ENCODE measurements at places on chromosomes 6 and 20.

- no peak for DNase-seq
Measured at GRCh38 chr6:44960898-44961297, 367.2 kb upstream of the RUNX2 start.

- no peak for DNase-seq
Measured at GRCh38 chr6:158293122-158293521, 19.1 kb upstream of the TULP4 start.

- no peak for DNase-seq
Measured at GRCh38 chr20:51480507-51481270, 61.8 kb downstream of the NFATC2 start.

DNA sequence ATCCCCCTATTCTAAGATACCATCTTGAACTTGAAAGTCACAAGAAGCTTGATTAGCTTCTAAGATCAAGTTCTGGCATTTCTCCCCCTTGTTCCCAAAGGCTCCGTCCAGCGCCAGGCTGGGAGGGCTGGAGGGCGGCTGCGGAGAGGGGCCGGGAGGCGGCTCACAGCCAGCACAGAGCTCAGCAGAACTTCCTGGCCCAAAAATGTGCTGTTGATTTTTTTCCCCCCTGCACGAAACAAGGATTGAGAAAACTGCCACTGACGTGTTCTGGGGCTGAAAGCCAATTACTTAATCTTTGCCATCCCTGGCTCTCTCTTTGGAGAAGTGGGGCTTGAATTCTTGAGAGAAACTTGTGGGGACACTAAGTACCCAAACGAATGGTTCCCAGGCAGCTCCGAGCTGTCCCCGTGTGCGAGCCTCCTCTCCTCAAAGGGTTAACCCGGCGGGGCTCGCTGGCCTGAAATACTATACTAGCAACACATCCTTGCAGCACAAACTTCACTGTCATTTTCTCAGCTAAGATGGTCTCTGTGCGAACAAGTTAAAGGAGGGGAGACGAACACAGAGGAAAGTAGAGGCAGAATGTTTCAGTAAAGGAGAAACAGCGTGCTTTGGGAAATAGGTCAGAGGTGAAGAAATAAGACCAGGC, 452 bp downstream of the TRAF3IP2 start:
- DNase-seq = peak; percentile 63

DNA sequence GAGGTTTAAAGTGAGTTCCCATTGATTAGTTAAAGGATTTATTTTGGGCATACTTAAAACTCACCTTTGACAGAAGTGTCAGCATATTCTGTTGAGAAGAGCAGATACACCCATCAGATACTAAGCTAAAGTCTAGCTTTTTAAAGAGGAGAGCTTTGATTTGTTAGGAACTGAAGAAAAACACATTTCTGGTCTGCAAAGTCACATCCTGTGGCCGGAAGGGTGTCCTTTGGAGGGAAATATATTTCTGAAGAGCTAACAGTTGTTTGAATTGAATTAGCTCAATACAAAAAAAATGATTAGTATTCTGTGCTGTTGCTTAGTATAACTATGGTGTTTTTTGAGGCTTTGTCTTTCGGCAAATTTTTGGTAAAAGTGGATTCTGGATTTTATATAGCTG, 302.7 kb downstream of the RFPL4B start:
- no peak for DNase-seq

DNA sequence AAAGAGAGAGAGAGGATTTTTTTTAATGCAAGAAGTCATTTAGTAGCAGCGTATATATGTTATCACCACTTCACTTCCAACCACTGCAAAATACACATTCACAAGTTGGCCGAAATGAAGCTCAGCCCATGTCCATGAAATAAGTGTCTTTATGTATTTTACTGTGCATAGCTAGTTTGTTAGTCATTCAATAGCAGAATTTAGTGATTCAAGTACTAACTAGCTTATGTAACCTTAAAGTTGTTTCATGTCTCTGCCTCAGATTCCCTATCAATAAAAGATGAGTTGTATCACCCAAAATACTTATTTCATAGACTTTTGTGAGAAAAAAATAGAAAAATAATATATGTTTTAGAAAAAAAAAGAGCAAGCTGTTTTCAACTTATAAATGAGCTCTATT, 153.7 kb upstream of the PRDM1 start:
- DNase-seq = peak; percentile 12

DNA sequence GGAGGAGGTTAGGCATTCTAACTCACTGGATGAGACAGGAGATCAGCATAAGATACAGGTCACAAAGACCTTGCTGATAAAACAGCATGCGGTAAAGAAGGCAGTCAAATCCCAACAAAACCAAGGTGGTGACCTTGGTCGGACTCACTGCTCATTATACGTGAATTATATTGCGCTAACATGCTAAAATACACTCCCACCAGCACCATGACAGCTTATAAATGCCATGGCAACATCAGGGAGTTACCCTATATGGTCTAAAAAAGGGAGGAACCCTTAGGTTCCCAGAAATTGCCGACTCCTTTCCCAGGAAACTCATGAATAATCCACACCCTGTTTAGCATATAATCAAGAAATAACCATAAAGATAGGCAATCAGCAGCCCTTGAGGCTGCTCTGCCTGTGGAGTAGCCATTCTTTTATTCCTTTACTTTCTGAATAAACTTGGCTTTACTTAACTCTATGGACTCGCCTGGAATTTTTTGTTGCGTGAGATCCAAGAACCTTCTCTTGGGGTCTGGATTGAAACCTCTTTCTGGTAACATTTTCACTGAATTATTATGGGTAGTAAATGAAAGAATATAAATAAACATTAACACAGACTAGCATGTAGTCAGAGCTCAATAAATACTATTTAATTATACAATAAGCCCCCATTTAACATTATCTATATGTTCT, 3.0 kb upstream of the LAMA4 start:
- no peak for DNase-seq

- no peak for DNase-seq
Measured at GRCh38 chr20:39605908-39606307, 643.8 kb downstream of the DHX35 start.

GRCh38 chr20:52087471-52087870, 104.1 kb downstream of the ZFP64 start:
- DNase-seq = no peak

DNA sequence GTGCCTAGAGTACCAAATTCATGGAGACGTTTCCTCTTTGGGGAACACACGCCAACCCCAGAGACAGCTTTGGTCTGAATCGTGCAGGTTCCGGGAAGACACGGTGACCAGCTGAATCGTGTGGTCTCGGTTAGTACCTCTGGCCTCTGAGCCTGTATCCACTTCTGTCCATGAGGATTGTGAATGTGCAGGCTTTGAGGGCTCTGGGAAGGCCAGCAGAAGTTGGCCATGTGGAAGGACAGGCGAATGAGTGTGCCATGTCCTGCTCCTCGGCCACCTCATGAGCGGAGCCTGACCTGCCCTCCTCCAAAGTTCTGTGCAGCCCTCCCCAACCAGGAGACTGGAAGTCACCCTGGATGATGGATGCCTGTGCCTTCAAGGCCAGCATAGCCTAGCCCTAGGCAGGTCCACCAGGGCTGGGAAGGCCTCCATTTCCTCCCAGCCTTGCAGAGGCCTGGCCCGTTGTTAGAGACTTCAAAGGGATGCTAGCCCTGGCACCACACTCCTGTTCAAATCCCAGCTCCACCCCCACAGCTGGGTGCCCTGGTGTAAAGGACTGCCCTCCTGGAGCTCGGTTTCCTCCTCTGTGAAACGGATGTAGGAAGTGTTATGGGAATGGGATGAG, 1.7 kb upstream of the TMEM74B start:
- DNase-seq = no peak

- DNase-seq = no peak
Measured at GRCh38 chr6:4940416-4940815, 63.4 kb downstream of the RPP40 start.

GRCh38 chr6:52000064-52000463, 87.3 kb downstream of the PKHD1 start:
- DNase-seq = no peak

- DNase-seq = no peak
Measured at GRCh38 chr20:52047811-52048764, 143.5 kb downstream of the ZFP64 start.

DNA sequence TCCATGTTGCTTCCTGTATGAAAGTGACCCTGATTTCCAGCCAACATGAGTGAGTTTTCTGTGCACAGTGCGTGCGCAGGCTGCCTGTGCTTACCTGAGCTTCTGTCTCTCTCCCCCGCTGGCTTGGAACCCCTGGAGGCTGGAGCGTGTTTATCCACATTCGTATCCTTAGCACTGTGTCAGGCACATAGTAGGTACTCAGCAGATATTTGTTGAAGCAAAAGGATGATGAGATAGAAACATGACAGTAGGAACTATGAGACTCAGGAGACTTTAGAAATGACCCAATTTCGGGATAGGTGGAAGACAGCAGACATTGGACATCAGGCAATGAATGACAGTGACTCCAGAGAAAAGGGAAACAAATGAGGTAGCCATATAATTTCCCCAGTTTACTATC, 15.2 kb downstream of the TUBB2B start:
- DNase-seq = no peak
